ENCODE measurements at places on chromosomes 4 and X.

DNA sequence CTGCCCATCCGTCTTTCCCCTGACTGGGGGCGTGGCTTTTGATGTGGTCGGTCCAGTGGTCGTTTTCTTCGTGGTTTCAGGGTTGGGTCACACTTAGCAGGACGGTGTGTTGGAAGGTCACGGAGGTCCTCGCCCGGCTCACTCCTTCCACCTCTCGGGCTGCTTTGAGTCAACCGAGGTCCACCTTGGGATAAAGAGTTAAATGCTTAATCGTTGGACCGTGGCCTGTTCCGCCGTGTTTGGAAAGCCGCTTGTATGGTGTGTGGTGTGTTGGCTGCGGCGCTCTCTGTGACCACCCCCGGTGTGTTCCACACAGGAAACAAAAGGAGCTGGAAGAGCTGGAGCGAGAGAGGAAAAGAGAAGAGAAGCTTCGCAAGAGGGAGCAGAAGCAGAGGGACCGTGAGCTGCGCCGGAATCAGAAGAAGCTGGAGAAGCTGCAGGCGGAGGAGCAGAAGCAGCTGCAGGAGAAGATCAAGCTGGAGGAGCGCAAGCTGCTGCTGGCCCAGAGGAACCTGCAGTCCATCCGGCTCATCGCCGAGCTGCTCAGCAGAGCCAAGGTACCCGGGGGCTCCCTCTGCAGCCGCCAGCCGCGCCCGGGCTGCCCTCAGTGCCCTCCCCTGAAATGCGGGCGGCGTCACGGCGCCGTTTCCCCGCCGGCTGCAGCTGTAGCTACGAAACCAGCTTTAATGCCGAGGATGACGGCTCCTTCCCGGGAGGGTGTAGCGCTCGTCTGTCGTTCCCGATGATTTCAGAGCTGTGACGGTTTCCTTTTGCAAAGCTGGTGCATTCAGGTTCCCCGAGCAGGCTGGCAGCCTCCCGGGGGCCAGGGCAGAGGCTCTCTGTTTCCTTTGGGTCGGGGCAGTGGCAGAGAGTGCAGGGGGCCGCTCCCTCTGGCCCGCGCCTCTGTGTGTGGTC, 7.7 kb downstream of the AKAP17A start:
- no peak for DNase-seq

DNA sequence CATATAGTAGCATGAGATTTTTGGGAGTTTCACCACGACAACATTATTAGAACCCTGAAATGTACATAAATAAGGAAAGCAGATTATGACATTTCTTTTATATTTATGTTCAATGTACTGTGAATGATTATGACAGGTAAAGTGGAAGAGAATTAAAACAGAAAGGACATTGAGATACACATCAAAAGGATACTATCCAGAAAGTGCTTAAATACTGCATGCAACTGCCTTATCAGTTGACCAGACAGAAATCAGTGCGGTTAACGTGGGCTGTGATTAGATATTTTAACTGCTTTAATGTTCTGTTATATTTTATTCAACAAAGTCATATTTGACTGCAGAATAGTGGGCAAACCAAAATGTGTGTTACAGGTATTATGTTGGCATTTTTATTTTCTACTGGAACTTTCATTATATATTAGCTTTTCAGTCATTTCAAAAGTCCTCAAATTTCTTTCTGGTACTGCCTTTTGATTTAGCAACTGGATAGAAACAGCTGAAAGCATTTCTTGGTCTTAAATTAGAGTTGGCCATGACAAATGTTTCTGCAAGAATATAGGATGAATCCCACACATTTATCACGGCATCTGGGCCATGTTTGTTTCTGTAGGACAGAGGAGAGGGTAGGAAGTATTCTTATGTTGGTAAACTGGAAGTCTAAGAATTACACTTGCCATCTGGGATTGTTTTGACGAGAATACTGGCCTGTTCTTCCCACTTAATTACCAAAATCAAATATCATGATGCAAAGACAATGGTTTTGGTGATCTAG, 255.2 kb downstream of the SLC39A8 start:
- DNase-seq = no peak

DNA sequence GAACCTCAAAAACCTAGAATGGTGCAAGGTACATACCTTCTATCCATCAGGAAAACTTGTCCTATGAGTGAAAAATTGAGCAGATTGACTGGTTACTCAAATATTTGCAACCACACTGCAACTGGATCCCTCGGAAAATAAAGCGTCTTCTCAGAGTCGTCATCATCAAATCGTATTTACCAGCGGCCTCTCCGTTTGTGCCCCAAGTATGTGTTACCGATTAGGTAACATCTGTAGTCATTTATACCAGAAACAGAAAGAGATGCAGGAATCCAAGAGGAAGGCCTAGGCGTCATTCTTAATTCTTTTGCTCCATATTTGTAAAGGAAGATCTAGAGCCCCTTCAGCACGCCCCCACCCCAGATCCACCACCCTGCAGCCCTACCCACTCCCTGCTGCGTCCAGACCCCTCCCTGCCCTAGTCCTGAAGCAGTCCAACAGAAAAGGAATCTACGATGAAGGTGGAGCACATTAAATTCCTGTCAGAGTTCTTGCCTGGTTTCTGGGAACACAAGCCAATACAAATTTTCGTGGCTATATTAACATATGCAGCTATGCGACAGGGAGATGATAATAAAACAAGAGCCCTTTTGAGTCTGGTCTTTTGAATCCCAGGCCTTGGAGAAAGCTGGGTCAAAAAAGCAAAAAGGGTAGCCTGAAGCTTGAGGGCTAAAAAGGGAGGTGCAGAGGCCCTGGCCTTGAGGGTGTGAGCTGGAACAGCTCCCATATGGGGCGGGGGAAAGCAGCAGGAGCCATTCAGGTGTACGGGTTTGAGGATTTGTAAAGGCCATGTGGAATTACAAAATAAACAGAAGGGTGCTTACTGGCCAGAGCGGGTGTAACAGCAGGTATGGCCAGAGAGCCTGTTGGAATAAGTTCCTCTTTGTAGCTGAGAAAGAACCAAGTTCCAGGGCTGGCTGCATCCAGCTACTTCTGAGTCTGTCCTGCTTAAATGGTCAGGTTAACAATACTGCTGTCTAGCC, 77.0 kb downstream of the ZNF827 start:
- DNase-seq = no peak

DNA sequence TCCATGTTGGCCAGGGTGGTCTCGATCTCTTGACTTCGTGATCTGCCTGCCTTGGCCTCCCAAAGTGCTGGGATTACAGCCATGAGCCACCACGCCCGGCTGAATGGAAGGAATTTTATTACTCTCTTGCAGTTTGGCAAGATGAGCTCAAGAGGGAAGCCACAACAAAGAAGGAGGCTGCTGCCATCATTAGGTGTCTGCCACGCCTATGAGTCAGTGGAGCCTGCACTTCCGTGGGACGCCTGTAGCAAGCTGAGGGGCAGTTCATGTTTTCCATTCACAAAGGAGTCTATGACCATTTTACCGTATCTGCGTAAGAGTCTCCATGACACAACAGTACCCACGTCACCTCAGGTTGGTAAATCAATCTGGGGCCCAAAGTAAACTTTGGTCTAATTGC, 51.2 kb upstream of the CHRNA9 start:
- DNase-seq = peak; percentile 85

DNA sequence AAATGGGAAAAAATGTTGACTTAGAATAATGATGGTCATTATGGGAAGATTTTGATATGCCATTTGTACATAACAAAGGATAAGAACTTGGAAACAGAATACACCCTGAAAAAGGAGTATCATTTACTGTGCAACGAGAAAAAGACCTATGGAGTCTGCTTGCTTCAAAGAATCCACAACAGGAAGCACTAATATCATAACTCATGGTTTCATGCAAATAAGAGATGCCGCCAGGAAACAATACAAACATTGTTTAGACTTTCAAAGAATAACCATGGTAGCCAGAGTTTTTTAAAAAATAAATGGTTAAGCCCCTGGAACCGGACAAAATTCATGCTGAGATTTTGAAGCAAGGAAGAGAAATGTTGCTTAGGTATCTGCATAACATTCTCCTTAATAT, 139.9 kb upstream of the ETNPPL start:
- DNase-seq = no peak

- no peak for DNase-seq
Measured at GRCh38 chr4:164023214-164023613, 528.7 kb downstream of the TMA16 start.

GRCh38 chrX:28085653-28086052, 104.4 kb upstream of the DCAF8L1 start:
- no peak for DNase-seq

- no peak for DNase-seq
Measured at GRCh38 chr4:181259081-181259709, 984.0 kb upstream of the TENM3 start.

DNA sequence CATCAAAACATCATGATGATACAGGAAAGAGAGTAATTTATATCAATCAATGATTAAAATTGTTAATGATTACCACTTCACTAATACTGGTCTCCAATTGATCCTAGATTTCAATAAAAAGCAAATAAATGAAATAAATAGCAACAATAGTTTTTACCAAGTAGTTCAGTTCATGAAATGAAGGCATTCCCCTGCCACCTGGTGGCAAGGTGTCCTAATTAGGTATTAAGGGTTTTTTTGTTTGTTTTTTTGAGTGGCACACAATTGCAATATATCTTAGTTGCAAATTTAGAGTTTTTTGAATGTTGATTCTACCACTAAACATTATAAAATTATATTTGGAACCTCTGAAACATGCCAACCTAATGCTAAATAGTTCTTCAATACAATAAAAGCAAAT, 157.4 kb upstream of the PDE5A start:
- no peak for DNase-seq

DNA sequence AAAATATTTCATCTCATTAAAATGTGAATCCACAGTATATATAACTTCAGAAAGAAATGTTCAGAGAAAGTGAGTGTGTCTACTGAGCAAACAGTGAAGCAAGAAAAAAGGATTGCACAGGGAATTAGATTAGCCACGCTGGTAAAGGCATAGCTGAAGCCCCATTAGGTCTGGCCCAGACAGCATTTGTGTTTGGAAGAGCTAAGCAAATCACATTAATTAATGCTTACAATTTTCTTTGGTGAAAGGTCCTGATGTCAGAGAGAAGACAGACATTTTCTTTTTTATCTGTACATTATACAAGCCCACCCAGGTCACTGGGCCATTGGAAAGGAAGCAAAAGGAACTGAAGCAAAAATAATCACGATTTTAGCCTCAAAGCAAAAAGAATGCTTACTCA, 354.6 kb downstream of the GRID2 start:
- DNase-seq = no peak

GRCh38 chr4:1006856-1007255, 4.6 kb upstream of the FGFRL1 start:
- DNase-seq = no peak

DNA sequence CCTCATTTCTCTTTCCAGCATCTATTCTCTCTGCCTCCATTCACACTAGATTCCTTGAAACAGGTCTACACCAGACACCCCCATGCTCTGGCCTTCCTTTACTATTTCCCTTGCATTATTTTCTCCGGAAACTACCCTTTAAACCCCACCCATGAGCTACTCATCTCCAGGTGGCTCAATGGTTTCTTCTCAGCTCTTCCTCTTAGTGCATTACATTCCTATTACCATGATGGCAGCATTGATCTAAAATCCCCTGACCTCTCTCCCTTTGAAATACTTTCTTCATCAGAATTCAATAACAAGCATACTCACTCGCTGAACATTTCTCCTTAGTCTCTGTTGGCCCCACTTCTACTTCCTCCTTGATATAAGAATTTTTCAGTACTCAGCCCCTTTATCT, 94.6 kb downstream of the SYNPO2 start:
- DNase-seq = no peak

- no peak for DNase-seq
Measured at GRCh38 chr4:144967161-144967560, 130.8 kb downstream of the ANAPC10 start.

DNA sequence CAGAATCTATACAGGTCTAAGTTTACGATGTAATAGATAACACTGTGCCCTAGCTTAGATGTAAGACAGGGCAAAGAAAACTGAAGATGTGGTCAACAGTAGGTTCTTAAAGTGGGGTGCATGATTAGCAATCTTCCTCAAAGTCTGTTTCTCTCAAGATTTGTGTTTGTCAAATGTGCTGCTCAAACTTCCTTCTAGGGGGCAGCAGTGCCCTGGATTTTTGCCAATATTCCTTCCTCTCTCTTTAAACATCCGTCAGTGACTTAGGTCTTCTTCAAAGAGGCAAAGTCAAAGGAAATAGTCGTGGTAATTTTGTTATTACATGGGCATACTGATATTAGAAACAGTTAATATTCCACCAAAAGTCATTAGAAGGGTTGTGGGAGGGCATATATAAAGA, 4.2 kb upstream of the PDHA2 start:
- no peak for DNase-seq

DNA sequence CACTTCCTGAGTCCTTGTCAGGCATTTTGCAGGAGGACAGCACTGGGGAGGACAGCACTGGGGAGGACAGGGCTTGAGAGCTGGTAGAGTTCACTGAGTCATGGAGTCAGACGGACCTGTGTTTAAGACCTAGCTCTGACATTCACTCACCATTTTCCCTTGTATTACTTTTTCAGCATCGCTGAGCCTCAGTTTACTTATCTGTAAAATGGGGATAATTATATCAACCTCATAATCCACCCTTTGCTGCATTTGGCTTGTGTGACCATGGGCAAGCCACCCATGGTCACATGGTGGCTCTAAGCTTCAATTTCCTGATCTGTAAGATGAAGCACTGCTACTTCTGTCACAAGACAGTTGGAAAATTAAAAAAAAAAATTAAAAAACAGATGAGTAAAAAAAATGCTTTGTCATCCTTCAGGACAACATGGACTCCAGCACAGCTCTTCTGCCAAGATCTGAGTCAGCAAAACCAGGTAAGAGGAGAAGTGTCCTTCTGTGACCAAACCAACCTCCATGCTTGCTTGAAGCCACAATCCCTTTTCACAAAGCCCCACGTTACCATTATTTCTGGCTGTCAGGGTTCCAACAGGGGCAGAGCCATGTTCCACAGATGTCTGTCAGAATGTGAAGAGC, 275.5 kb downstream of the RAB28 start:
- DNase-seq = no peak

DNA sequence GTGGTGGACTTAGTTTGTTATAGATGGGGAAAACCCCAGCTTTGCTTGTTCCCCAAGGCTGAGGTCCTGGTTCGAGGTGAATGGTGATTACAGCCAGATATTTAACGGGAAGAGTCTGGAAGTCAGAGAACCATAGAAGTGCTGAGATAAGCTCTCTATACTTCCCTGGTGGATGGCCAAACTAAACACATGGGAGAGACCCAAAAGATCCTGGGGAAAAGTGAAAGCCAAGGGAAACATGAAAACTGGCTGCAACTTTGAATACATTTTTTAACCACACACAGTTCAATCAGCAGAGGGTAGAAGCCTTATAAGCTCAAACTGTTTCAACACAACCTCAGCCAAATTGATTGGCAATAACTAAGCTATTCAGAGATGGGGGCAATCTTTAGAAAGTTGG, 29.3 kb upstream of the SRPX start:
- no peak for DNase-seq

GRCh38 chrX:4239650-4240540, 526.4 kb upstream of the PRKX start:
- no peak for DNase-seq

- DNase-seq = no peak
Measured at GRCh38 chr4:140240237-140240636, 86.3 kb upstream of the MAML3 start.
